NCI-H2107 (cell line): ENCODE measurements at places on chromosomes 11 and 22.

GRCh38 chr11:3824714-3825472 is 15.9 kb downstream of the RHOG start:
- DNase-seq = no peak

DNA sequence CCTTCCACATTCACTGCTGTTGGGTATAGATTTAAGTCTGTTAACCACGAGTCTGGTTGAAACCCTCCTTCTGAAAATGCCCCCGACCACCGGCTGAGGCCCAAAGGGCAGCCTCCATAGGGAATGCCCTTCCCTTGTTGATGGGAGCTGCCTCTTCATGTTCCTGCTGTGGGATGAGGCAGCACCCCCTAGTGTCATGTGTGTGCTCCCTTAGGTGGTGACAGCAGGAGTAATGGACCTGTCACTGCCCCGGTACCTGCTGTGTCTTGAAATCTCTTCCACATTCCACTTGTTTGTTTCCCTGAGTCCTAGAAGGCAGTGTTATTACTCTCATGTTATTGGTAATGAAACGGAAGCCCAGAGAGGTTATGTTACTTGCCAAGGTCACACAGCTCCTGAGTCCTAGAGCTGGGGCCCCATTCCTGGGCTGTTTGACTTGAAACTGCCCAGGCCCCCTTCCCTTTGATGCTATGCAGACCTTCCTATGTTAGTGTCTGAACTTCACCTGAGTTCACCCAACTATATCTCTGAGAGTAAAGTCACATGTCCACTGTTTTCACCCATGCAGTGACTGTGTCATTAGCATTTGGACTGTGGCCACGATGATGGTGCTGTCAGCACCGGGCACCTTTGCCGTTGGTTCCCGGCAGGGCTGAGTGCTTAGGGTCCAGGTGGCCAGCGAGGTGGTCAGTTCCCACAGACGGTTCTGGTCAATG is 234.3 kb downstream of the TBC1D22A start:
- no peak for DNase-seq

DNA sequence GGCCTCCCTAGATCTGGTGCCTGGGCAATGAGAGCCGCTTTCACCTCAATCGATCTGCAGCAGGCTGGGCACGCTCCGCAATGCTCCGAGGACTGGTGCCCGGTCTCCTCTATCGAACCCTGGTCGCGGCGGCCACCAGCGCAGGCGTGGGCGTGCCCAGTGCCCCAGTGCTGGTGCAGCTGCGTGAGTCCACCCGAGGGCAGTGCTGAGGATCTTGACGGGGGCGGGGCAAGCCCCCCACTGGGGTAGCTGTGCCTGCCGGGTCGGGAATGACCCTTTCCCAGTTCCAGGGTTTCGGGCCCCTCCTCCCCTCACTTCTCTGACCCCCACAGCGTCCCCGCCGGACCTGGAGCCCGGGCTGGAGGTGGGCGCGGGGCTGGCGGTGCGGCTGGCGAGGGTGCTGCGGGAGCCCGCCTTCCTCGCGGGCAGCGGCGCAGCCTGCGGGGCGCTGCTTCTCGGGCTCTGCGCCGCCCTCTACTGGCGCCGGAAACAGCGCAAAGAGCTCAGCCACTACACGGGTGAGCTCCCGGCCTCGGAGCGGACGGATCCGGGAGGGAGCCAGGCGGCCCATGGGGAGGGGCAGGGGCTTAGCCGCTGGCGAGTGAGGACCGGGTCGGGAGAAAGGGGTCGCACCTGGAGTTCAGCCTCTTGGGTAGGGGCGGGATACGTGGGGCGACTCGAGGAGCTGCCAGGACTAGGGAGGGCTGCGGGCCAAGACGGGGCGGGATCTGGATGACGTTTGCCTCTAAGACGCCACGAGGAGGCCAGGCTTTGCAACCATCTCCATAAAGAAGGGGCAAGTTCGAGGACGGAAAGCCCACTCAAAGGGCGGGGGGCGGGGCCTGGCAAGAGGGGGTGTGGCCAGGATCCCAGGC is 10.9 kb downstream of the ROBO3 start:
- no peak for DNase-seq

- DNase-seq = no peak
Observed at GRCh38 chr11:36354221-36355003, 58.3 kb downstream of the PRR5L start.

DNA sequence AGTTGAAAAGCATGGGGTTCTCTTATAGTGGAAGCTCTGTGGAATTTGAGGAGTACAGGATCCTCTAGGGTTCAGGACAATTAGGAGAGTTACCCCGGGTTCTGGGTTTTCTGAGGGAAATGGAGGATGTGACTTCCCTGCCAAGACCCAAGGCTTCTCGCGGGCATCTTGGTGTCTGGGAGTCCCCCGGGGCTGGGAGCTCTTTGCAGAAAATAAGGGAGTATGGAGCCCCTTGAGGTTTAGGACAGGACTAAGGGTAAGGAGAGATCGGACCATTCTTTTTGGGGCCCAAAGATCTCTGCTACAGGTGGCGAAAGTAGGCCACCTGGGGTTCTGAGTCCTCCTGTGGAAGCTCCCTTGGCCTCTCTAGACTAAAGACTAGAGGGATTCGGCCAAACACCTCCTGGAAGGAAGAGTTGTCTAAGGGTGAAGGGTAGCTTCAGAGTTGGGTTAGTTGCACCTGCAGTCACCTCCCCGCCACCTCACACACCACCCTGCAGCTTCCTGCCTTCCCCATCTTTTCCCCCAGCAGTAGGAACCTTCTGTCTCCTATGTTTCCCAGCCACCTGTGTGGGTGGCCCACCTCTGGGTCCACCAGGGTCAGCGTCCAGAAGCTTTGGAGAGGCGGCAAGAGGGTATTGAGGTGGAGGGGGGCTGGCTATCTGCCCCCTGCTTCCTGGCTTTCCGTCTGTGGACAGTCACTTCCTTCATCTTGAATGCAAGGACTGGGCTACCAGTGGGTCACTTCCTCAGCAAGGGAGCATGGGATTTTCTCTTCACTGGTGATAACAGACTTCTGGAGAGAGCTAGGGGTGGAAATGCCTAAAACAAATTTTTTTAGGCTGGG is 908 bp downstream of the LIMK2 start:
- no peak for DNase-seq

- DNase-seq = no peak
Observed at GRCh38 chr22:24303007-24303406, 32.4 kb downstream of the SPECC1L start.

GRCh38 chr22:50697667-50698506 is 25.3 kb downstream of the SHANK3 start:
- DNase-seq = no peak

GRCh38 chr11:16421826-16422225 is 65.5 kb upstream of the SOX6 start:
- no peak for DNase-seq

- no peak for DNase-seq
Observed at GRCh38 chr11:24900514-24900913, 403.7 kb downstream of the LUZP2 start.

- DNase-seq = no peak
Observed at GRCh38 chr11:69509846-69510390, 28.5 kb downstream of the LINC01488 start.

DNA sequence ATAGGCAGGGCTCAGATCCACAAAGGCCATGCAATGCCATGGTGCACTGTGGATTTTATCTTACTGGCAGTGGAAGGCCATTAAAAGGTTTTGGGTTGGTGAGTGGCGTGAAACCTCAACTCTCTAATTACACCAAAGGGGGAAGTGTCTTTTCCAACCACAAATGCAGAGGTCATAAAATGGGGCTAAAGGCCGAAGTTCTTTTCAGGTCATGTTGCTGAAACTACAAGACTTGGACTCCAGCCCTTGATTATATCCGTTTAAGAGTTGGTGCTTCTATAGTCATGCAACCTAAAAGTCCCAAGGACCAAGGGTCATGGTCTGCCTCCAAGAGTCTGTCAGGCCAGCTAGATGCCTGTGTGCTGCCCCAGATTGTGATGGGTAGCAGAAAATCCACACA is 434.3 kb downstream of the RAB38 start:
- no peak for DNase-seq

GRCh38 chr11:132913295-132913694 is 619.0 kb downstream of the OPCML start:
- DNase-seq = no peak

DNA sequence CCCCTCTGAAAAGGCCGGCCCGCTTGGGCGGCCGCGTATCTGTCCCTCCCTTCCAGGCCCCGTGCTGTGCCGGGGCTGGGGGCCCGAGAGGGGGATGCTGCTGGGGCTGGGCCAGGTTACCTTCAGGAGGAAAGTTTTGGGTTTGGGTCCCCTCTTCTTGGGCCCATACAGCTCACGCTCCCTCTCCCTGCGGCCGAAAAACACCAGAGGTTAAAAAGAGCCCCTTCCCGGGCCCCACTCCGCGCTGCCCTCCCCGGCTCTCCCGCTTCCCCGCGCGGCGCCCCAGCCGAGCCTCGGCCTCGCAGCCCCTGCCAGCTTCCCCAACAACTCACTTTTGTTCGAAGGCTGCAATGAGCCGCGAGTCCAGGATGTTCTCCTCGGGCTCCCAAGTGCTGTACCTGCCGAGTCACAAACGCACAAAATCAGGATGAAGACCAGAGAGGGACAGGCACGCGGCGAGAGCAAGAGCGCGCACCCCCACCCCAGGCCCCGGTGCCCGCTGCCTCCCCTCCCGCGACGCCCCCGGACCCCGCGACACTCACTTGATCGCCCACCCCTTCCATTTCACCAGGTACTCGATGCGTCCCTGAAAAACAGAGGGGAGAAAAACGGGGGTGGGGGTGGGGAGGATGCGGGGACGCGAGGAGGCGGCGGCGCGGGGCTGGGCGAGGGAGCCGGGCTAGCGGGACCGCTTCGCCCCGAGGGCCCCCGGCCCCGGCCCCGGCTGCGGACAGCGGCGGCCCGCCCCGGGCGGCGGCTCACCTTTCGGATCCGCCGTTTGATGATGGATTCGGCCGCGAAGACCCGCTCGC is 450 bp downstream of the CBX6 start:
- no peak for DNase-seq

DNA sequence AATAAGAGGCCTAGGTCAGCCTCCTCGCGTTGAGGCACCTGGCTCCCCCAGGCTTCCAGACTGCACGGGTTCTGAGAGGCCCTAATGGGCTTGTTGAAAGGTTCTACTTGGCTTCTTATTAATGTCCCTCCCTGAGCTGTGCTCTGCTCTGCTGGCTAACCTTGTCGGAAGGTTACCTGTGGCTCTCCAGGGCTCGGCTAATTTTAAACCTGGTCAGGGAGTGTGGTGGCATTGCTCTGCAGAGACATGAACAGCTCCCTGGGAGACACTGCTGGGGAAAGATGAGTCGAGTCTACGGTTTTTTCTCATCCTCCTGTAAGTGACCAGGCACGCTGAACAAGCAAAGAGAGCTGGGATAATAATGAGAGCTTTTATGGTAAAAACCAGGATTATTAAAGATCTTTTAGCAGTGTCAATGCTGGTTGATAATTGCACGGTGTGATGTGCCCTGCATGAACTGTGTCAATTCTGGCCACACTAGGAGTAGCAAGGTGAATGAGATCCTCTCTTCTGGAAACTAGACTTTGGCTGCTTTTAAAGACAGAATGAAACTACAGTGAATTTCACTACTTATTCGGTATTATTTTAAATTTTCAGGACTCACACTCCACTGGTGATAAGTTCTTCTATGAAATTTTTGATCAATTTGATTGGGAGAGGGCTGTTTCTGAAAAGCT is 70.7 kb downstream of the TEAD1 start:
- DNase-seq = no peak

- no peak for DNase-seq
Observed at GRCh38 chr22:27440304-27440865, 361.2 kb downstream of the MN1 start.

- DNase-seq = no peak
Observed at GRCh38 chr11:422249-422656, 7.5 kb upstream of the SIGIRR start.

GRCh38 chr22:27987557-27987956 is 68.5 kb upstream of the PITPNB start:
- DNase-seq = no peak

DNA sequence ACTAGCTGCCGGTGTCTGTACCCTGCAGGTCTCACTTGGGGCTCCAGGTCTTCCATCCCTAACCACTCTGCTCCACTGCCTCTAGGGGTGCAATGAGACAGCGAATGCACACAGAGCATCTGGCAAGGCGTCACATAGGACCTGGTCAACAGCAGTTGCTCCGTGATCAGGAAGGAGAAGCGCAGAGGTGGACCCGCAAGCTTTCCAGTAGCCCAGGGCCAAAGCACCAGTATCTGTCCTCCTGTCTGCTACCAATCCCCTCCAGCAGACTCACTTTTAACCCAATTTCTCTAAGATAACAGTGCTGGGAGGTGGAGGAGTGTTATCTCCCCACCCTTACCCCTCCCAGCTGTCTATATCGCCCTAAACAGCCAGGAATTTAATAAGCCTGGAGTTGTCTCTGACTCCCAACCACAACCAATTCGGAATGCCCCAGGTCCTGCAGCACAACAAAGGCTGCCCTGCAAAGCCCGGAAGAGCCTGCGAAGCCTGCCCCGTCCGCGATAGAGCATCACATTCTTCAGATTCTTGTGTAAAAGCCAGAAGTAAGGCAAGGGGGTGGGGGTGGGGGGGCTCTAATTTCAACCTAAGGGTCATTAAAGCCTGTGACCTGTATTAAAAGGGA is 19.3 kb downstream of the MYH9 start:
- DNase-seq = no peak

DNA sequence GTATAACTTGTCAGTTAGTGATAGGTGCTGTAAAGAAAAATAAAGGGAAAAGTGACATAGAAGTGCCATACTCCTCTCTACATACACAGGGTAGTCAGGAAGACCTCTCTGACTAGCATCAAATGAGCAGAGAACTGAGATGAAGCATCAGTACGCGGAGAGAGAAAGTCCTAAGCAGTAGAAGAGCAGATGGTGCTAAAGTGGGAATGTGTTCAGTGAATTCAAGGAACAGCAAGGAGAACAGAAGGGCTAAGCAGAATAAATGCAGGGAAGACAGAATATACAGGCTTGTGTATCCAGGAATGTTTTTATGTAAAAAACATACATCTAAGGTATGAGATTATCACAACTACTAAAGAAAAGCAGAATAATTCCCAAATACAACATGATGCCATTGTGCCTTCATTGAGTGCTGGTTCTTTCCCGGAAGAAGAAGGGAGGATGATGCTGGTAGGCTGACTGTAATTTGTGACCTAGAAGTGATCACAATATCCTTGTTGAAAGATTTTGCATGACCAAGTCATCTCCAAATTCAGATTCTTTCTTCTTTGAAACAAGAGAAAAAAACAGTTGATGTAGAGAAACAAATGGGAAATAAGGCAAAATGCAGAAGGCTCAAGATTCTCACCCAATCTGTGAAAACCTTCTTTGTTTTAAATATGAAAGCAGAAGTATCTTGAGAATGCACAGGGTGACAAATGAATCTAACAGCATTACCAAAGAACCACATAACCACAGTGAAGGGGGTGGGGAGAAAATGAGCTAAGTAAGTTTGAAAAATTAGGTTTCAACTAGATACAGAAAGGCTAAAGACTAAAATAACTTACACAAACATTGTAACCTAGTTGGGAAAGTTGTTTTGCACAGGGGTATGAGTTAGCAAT is 20.5 kb downstream of the MRE11 start:
- no peak for DNase-seq

- no peak for DNase-seq
Observed at GRCh38 chr11:79236541-79236971, 204.3 kb downstream of the TENM4 start.

GRCh38 chr11:117187799-117188481 is 9.4 kb downstream of the SIDT2 start:
- no peak for DNase-seq
